ENCODE measurements at places on chromosomes 11 and 22.

DNA sequence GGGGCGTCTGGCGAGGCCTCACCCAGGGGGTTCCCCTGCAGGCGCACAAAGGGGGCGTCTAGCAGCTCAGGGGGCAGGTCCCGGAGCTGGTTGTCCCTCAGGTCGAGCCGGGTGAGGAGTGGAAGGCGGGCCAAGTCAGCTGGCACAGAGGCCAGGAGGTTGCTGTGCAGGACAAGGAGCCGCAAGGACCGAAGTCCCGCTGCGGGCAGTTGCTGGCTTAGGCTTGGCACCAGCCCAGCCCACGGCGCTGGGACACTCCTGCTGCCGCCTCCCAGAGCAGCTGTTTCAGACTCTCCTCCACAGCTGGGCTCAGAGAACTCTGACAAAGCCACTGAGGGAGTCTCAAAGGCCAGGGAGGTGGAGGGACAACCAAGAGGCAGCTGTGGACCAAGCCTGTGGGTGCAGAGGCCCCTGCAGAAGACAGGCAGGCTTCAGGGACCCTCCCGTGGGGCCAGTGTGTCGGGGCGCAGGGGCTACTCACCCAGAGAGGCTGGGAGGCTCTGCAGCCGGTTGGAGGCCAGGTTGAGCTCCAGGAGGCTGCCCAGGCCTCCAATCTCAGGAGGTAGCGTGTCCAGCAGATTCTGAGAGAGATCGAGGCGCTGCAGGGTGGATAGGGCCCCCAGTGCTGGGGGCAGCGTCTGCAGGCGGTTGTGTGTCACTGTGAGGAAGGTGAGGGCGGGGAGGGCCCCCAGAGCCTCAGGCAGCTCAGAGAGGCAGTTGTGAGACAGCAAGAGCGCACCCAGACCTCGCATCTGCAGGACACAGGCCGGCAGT lies 2.2 kb downstream of the PIDD1 start:
- DNase-seq: no peak

DNA sequence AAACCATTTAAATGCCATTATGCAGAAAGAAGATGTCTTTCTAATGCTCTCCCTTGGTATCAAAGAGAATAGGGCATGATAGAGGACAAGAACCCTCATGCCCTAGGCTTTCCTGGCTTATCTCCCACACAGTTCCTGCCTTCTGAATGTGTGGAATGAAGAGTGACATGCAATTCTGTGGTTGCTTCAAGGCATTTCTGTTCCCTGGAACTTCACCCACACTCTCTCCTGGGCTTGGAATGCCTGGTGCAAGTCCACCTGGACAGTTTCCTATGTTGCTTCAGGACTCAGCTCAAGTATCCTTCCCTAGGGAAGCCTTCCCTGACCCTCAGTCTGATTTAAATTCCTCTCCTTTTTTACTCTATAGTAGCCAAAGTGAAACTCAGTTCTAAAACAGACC lies 53.8 kb upstream of the DRD2 start:
- no peak for DNase-seq

- no peak for DNase-seq
Measured at GRCh38 chr11:94602430-94603372, 35.5 kb downstream of the PIWIL4 start.

DNA sequence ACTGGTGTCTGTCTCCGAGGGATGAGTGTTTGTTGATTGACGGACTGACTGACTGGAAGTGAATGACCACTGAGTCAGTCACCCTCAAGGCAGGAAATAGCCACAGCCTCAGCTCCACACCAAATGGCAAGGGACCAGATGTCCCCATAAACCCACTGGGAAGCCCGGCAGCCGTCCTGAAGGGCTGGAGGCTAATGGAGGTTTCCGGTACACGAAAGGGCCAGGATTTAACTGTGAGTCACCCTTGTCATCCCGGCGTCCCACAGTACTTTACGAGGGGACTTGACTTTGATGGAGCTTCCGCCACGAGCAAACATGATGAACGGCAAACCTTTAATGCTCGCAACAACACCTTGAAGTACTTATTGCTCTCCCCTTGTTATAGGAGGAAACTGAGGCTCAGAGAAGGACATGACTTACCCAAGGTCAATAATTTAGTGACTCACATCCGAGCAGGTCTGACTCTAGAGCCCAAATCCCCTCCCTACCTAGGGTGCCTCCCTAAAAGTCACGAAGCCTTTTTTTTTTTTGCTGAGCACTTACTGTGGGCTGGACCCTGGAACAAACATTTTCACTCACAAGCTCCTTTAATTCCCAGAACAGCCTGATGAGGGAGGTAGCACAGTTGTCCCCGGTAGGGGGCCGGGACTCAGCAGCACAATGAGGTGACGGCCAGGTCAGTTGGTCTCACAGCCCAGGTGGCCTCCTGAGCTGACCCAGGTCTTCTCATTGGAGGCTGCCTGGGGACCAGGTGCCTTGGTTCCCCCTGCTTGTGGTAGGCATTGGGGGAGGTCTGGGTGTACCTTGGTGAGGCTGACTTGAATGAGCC lies 25.2 kb upstream of the GCAT start:
- no peak for DNase-seq
